ENCODE measurements at places on chromosomes 12 and 14. TPM values are rescaled to one million over a fixed set of nuclear protein-coding genes. Genes with fewer than 3 reads are reported as not detected.

CELA1 gene
- not detected for total RNA-seq

- no peak overlapping the region for H3K4me3 ChIP-seq
- no peaks in the 10 kb centered on the region for H3K4me1 ChIP-seq
- no peak overlapping the region for H3K27ac ChIP-seq
These were observed 59.3 kb downstream of the LRCOL1 start for GRCh38 chr12:132550830-132551640.

MAP3K9 gene
- total RNA-seq, result 0.84 TPM

DNA sequence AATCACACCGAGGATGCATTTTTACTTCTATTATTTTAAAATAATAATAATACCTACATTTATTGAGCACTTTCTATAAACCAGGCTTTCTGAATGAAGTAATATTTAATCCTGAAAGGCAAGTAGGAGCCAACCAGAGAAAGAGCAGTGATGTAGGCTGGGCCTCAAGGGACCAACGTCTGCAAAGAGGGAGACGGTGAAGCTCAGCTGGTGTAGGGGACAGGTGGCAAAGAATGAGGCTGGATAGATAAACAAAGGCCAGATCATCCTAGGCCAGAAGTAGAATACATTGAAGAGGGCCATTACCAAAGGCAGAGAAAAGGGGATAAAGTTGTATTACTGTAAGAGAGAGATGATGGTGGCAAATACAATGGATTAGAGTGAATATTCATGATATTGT lies 810 bp upstream of the TMBIM4 start:
- no peaks in the 10 kb centered on the region for H3K36me3 ChIP-seq
- no peak overlapping the region for H3K27ac ChIP-seq
- H3K27me3 ChIP-seq, result no peaks in the 10 kb centered on the region
- no peak overlapping the region for H3K4me3 ChIP-seq

GRCh38 chr14:103520657-103521437 lies 1.8 kb downstream of the CKB start:
- H3K4me1 ChIP-seq, result no peaks in the 10 kb centered on the region
- no peak overlapping the region for H3K27ac ChIP-seq
- no peaks in the 10 kb centered on the region for H3K27me3 ChIP-seq
- peak; percentile 93 for DNase-seq
- H3K4me3 ChIP-seq, result peak overlapping the region; percentile 12

SERPINA4 gene
- total RNA-seq, result not detected

- no peak overlapping the region for H3K4me3 ChIP-seq
- no peaks in the 10 kb centered on the region for H3K4me1 ChIP-seq
- no peak for DNase-seq
- H3K27me3 ChIP-seq, result no peaks in the 10 kb centered on the region
- H3K36me3 ChIP-seq, result no peaks in the 10 kb centered on the region
These were observed 22.5 kb upstream of the PCNX1 start for GRCh38 chr14:70884595-70885342.

DNA sequence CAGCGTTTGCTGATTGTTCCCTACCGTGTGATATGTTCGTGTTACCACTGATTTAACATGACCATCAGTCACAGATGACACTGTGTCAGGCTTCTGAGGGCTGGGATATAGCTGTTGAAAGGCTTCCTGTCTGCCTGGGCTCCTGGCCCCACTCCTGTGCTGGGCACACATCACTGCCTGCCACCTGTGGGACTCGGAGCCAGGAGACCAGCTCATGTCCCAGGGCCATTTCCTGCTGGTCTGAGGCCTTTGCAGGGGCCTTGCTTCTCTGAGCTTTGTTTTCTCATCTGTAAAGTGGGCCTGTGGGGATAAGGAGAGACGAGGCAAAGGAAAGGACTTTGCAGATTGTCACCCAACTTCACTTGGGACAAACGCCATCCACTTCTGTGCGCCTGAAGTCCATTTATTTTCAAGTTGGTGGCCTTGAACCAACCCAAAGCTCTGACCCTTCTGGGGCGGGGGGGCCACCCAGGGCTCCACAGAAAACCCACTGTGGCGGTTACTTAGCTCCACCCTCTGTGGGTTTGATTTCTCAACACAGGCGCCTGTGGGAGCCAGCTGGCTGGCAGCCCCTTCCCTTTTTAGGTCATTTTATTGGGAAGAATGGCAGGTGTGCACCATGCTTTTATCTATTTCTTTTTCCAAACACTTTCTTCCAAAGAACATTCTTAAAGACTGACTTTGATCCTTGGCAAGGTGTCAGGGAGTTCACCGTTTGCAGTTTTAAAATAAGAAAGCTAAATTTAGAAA lies 54.1 kb downstream of the BEGAIN start:
- H3K36me3 ChIP-seq, result peaks cover 4% of the 10 kb centered on the region
- no peaks in the 10 kb centered on the region for H3K27me3 ChIP-seq
- H3K4me3 ChIP-seq, result no peak overlapping the region
- no peak overlapping the region for H3K27ac ChIP-seq
- H3K4me1 ChIP-seq, result no peaks in the 10 kb centered on the region

BDKRB2 gene
- total RNA-seq, result 5.2 TPM

DDN gene
- total RNA-seq, result not detected

DNA sequence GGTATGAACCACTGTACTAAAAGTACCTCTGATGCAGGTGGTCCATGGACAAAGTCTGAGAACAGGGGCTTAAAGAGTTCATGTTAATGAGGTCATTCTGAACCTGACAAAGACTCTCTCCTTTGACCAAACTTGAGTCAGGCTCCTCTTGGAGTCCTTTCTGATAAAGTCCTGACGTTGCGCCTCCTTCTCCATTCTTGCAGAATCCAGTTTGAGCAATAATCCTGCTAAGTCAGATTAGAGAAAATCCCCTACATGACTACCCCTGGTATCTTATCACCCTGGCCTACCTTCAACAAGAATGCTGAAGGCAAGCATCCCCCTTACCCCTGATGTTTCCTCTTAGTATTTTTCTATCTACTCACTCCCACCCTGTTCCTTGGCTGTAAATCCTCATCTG lies 46.0 kb upstream of the ISM2 start:
- no peak for DNase-seq
- peaks cover 5% of the 10 kb centered on the region for H3K4me1 ChIP-seq
- H3K27me3 ChIP-seq, result no peaks in the 10 kb centered on the region
- no peak overlapping the region for H3K4me3 ChIP-seq
- H3K36me3 ChIP-seq, result no peaks in the 10 kb centered on the region

DNA sequence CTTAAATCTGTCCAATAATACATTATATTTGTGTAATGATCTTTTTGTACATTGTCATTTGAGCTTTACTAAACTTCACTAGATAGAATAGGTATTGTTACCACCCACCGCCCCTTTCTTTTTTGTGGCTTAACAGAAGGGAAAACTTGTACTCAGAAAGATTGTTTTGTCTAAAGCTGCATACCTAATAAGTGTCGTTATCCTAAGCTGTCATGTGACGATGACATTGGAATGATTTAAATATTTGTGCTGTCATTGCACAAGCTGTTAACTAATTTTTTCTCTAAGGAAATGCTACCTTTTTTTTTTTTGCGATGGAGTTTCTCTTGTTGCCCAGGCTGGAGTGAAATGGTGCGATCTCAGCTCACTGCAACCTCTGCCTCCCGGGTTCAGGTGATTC lies 3.6 kb downstream of the DIP2B start:
- H3K27ac ChIP-seq, result no peak overlapping the region
- H3K4me1 ChIP-seq, result no peaks in the 10 kb centered on the region
- H3K4me3 ChIP-seq, result no peak overlapping the region

FOXA1 gene
- total RNA-seq, result not detected

GRCh38 chr12:5258926-5259325 lies 173.0 kb upstream of the NTF3 start:
- H3K27ac ChIP-seq, result no peak overlapping the region
- no peak for DNase-seq
- no peaks in the 10 kb centered on the region for H3K27me3 ChIP-seq

PRH2 gene
- total RNA-seq, result not detected

GRCh38 chr12:42996869-42997431 lies 407.4 kb upstream of the PRICKLE1 start:
- H3K27me3 ChIP-seq, result no peaks in the 10 kb centered on the region
- DNase-seq, result no peak
- no peaks in the 10 kb centered on the region for H3K36me3 ChIP-seq
- no peaks in the 10 kb centered on the region for H3K4me1 ChIP-seq
- no peak overlapping the region for H3K4me3 ChIP-seq

Data from aorta (tissue), 5 donors.